ENCODE measurements at places on chromosomes 4 and X.

- no peak for DNase-seq
These were observed 57.0 kb downstream of the HPGDS start for GRCh38 chr4:94285666-94286065.

DNA sequence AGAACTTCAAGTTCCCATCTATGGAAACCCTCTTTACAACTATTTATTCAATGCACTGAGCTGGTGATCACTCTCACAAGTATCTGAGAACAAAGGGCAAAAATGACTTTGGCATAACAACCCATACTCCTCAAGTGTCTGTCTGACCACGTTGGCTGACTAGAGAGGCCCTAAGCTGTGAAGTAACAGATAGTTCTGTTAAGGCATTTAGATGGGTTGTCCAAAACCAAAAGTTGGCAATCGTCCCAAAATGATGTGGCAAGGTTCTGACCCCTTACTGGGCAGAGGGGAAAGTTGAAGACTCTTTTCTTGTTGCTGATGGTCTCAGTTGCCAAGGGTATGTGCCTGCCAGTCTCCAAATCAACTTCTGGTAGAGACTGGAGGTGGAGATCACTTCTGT lies 524.8 kb downstream of the PPARGC1A start:
- DNase-seq: no peak

DNA sequence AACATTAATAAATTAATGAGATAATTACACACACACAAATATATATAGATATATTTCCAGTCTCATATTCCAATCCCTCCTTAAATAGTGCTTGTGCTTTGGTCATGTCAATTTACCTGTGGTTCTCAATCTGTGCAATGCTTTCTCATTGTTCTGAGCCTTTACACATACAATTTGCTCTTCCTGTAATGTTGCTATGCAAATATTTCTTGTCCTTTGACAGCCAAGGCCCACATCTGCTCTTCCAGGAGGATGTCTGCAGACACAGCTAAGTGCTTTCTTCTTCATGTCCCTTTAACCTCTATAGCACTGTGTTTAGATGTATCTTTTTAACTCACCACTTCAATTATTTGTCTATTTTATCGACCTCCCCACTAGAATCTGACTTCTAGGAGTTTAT lies 67.3 kb upstream of the RAPGEF2 start:
- no peak for DNase-seq

DNA sequence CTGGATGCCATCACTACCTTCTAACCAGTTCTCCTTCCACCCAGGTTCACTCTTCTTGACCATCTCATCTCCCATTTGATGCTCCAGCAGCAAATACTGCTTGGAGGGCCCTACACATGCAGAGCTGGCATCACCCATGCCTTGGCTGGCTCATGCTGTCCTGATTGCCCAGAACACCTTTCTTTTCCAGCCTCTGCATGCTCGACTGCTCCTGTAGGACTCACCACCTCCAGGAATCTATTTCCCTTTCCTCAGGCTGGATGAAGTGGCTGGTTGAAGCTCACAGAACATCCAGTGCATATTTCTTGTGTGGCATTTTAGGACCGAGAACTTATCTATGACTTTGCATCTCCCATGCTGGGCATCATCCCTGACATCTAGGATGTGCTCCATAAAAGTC lies 148.3 kb downstream of the CPEB2 start:
- no peak for DNase-seq

- no peak for DNase-seq
These were observed 273.0 kb downstream of the PPP3CA start for GRCh38 chr4:101074326-101074725.

GRCh38 chrX:131397891-131398290 lies 108.8 kb upstream of the IGSF1 start:
- DNase-seq: no peak

DNA sequence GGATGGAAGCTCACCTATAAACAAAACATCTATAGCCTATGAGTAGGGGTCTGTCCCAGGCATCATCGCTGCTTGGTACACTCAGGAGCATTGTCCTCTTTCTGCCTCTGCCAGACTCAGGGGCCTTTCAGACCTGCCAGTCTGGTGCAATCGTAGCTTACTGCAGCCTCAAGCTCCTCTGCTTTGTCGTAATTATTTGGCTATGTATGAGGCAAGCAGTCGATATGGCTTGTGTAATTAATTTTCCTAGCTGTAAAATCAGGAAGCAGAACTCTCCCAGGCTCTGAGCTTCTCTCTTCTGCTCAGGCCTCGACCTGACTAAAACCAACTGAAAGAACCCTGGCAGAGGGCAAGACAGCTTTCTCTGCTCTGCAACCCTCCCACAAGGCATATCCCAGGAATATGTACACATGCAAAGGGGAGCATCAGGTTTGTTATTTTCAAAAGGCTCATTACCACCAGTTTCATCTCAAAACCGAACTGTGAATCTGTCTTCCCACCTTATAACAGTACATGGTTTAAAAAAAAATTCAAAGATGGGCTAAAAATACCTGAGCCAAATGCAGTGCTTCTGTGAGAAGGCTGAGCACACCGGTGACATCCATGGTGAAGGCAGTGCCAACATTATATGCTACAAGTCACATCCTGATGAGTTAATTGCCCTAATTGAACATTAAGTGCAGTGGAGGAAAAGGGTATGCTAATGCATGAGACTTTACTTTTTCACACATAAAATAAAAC lies 309.2 kb upstream of the EMCN start:
- DNase-seq: no peak

- DNase-seq: no peak
These were observed 14.8 kb downstream of the SHROOM3 start for GRCh38 chr4:76449833-76450232.

All from activated CD8-positive, alpha-beta memory T cell treated with anti-CD3 and anti-CD28 coated beads, Interleukin-2, amount 50 U/mL, for 4 hours (primary cell).